Activated naive CD8-positive, alpha-beta T cell treated with anti-CD3 and anti-CD28 coated beads, Interleukin-2, amount 50 U/mL, for 16 hours (primary cell): ENCODE measurements at places on chromosomes 4 and X.

DNA sequence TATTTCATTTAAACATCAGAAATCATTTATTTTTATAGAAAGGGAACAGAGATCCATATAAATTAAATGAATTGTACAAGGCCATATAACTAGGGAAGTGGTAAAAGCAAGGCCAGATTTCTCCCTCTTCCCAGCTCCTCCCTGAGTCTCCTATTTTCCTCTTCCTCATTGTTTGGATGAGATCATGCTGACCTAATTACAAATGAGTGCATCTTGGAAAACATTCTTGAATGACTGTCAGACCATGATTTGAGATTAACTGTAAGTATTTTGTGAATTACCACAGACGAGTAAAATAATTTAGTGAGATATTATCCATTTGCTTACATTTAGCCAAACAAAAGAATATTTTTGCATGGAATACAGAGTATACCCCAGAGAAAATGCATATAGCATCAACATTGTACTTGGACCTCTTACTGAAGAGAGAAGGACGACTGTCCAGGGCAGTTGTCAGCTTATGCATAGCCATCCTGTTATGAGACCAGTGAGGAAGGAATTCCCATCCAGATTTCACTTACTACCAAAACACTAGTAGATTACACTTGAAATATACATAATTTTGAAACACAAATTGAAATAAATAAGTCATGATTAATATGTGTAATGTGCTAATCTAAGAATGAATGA lies 47.3 kb downstream of the SLAIN2 start:
- no peak for DNase-seq

GRCh38 chr4:38510201-38510600 lies 153.8 kb upstream of the KLF3 start:
- no peak for DNase-seq

DNA sequence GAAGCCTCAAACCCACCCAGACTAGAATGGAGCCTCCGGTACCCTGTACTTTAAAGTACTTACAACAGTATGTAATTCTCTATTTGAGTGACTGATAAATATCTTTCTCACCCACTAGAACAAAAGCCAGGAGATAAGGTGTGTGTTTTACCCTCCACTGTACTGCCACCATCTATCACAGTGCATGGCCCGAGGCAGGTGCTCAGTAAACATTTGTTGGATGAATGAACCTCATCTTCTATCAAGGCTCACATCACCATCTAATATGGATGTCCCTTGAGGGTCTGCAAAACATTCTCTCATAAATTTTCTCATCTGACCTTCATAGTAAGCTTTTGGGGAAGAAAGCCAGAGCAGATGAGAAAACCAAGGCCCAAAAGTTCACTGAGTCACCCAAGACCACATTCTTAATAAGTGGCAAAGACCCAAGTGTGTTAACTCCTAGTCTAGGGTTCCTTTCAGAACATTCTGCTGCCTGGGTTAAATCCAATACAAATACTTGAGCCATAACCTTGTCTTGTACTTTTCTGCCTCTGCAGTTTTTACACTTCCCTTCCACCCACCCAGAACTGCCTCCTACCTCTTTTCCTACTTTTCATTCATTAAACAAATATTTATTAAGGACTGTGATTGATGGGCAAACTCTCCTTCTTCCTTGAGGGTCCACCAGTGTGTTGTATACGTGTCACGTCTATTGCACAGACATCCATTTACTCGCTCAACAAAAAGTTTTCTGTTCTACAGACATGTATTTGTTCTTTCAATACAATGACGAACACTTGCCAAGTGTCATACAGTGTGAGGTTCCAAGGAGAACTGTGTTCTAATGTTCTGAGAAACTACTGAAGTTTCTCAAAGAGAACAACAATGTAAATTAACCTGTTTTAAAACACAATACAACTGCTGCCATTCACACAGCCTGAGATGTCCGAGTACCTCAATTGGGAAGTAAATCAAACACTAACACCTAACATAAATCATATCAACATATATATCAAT lies 35.7 kb downstream of the APBB2 start:
- DNase-seq, result no peak

GRCh38 chrX:115649461-115650063 lies 88.6 kb downstream of the PLS3 start:
- no peak for DNase-seq

- DNase-seq, result no peak
Observed at GRCh38 chr4:114400531-114400930, 198.1 kb upstream of the UGT8 start.

DNA sequence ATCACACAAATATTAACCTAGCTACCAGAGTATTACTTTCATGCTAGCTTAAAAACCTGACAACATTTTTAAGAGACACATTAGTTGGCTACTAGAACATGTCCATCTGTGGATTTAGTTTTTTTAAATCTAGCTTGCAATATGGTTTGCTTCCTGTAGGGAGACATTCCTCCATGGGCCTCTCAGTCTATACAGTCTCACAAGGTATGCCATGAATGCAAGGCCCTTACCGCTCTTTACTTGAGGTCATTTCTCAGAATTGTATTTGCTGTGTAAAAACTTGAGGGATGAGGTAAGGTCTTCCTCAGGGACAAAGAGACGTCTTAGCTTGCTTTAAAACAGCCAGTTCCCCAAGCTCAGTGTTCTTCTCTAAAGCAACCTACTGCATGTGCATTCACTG lies 26.9 kb downstream of the UBA6 start:
- DNase-seq, result no peak

DNA sequence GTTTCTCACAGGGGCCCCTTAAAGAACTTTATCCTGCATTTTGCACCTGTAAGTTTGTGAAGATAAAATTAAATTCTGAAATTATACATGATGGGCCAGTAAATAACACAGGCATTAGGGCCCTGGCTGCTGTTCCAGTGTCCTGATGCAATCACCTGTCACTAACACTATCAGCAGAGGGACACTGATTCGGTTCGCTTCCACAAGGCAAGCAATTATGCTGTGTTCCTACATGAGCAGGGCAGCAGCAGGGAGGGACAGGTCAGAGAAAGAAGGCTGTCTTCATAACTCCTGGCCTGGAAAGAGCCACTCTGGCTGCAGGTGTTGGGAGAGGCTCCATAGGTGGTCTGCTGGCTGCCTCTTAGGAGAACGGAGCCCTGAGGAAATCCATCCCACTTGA lies 487.3 kb downstream of the MID1IP1 start:
- DNase-seq, result no peak

- DNase-seq, result no peak
Observed at GRCh38 chr4:31548021-31548420, 827.9 kb downstream of the PCDH7 start.

- no peak for DNase-seq
Observed at GRCh38 chr4:148239494-148239985, 202.7 kb downstream of the NR3C2 start.

DNA sequence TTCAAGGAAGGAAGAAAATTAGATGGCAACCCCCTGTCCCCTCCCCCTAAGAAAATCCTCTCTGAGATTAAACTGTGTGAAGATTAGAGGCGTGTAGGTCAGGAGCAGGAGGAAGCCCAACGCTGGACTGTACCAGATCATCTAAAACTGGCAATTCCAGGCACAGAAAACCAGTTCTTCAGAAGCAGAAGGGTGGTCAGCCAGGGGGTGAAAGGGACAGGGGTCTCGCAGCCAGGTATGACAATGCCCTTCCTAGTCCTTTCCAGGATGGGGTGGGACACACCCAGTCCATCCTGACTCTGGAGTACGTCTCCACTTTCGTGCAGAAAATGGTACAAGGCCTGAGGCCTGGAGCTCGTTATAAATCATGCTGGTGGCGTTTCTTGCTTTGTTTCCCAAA lies 3.3 kb upstream of the RHOH start:
- DNase-seq, result no peak

DNA sequence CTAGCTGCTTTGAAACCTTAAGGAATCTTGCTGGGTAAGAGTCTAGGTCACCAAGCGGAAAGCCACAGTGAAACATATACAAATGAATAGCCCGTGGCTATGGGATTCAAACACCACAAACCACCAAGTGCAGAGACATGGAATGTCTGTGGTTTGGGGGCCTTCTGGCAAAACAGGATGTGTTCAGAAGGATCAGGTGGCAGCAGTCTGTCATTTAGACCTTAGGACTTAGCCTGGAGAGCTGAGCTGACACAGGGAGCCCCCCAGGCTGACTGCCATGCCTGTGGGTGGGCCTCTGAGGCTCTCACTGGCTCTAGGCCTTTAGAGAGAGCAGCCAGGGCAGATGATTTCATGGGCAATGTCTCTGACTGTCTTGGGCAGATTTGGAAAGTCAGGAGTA lies 225.6 kb downstream of the FBXW7 start:
- DNase-seq, result no peak

- DNase-seq, result no peak
Observed at GRCh38 chrX:22748093-22748999, 251.4 kb upstream of the DDX53 start.

DNA sequence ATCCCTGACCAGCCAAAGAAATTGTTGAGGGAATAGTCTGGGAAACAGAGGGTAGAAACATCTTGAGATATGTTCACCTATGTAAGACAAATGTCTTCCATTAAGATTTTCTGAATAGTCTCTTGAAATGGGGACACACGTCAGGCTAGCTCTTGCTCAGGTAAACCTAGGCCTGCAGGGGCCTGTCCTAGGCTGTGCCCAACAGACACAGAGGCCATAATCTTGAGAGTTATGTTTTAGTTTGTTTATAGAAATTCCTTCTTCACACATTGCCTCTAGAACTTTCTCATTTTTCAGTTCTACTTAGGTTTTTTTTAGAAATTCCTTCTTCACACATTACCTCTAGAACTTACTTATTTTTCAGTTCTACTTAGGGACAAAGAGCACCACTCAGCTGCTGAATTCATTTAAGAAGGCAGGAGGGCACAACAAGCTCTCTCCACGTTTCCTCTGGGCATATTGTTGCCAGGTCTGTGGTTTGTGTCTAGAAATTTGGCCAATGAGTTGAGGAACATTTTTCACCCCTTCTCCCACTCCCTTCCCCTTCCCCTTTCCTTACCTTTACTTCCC lies 94.9 kb downstream of the ARHGAP24 start:
- no peak for DNase-seq

- DNase-seq, result no peak
Observed at GRCh38 chr4:98627531-98628257, 30.7 kb downstream of the TSPAN5 start.

DNA sequence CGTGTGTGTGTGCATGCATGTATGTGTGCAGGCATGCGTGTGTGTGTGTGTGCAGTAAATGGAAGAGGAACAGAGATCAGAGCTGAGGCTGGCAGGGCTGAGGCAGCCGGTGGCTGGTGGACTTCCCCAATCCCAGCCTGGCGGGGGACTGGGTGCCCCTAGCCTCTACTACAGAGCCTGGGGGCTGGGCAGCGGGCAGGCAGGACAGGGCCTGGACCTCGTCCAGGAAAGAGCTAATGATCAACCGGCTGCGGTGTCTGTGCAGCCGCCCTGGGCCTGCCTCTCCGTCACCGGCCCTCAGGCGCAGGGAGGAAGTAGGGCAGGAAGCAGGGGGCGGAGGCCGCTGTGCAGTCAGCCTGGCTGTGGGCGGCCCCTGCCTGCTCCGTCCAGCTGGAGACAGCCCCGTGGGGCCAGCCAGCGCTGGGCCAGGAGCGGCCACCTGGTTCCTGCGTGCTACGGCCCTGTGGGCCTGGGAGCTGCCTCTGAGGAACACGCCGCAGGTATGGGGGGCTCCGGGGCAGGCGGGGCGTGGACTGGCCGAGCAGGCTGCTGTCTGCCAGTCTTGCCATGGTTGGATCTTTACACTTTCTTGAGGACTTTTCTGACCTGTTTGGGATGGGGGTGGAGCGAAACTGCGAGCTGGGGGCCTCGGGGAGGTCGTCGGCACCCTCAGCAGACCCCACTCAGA lies at the start of gene SH3TC1:
Gene SH3TC1, plus strand, starts transcription at position 385 of the 688 bp plus-strand sequence. CDS start 5,905 bp downstream, outside the sequence.
- no peak for DNase-seq

GRCh38 chrX:77427611-77428010 lies 19.6 kb upstream of the FGF16 start:
- DNase-seq, result no peak

DNA sequence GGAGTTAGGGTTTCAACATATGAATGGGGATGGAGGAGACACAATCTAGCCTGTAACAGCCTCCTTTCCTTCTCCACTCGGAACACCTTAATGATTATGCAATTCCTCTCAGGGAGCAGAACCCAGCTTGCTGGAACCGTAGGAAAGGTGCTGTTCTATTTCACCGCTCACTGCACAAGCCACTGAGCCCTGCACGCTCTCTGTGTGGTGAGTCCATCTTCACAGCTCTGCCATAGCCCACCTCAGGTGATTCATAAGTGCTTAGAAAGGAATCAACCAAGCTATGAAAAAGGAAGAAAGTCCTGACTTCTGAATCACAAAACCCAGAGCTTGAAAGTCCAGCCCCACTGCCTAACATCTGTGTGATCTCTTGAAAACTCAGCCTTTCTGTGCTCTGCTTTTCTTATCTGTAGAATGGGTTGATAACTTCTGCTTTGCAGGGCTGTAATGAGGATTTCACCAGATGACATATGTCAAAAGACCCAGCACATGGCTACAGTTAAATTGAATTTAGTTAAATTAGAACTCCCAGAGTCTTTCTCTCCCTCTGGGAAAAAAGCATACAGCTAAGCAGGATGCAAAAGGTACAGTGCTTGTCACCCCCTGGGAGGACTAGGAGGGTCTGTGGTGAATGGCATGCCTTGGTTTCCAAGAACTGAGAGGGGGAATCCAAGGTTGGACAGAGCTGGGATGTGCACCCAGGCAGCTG lies 91.6 kb downstream of the WFS1 start:
- DNase-seq, result no peak

DNA sequence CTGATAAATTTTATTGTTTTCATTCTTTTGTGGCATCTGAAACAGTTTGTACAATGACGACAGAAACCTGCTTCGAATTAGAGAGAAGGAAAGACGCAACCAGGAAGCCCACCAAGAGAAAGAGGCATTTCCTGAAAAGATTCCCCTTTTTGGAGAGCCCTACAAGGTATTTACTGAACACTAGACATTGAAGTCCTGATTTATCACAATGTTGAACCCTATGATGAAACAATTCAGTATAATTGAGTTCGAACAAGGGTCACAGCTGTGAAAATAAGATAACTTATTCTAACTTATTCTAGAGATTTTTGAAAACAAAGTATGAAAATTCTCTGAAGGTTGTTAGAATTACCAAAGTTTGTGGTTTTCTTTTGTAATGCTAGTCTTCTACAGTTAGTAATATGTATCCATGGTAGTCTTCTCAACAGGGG lies 111.3 kb downstream of the AFF1 start:
- no peak for DNase-seq

DNA sequence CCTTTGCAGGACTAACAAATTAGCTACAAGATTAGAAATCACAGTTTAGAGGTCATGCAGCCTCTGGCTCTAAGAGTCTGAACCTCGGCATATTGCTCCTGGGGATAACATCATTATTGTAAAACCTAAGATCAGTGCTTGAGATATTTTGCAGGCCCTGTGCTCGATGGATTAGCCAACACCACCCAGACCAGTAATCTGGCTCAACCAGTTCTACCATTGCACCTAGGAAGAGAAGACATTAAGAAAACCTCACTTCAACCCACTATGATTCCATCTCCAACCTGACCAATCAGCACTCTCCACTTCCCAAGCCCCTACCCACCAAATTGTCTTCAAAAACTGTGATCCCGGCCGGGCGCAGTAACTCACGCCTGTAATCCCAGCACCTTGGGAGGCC lies 43.6 kb downstream of the WFS1 start:
- no peak for DNase-seq

GRCh38 chrX:109840585-109840984 lies 107.5 kb upstream of the ACSL4 start:
- DNase-seq, result no peak
